ENCODE measurements at places on chromosomes 2 and 18.

- no peak for DNase-seq
Observed at GRCh38 chr2:176500901-176501300, 231.7 kb downstream of the MTX2 start.

GRCh38 chr2:196372276-196372809 lies 201.0 kb upstream of the STK17B start:
- no peak for DNase-seq

GRCh38 chr18:8365528-8365927 lies 243.7 kb upstream of the RAB12 start:
- no peak for DNase-seq

- no peak for DNase-seq
Observed at GRCh38 chr2:48566592-48567310, 36.8 kb downstream of the STON1 start.

- DNase-seq: no peak
Observed at GRCh38 chr18:13254971-13255927, 36.7 kb downstream of the LDLRAD4 start.

DNA sequence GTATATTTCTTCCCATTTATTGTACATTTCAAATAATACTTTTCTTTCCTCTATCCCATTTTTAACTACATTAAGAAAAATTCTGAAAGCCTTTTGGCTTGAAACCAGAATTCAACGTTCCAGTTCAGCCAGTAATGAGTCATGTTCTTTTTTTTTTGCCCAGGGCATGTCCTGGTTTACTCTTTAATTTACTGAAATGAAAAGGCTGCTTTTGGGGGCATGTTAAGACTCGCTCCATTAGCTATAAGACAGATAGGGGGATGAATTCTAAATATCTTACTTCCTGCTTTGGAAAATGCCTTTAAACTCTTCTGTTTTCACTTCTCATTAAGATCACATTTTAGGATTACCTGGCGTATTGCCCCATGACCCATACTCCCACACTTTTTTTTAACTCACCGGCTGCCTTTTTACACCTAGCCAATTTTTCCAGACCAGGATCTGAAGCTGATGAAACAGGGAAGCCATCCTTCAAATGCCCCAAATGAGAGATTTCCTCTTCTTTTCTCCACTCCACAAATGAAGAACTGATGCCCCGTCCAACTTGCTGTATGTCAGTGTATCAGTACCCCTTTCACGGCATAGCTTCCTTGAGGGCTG lies 585 bp downstream of the ABCA12 start:
- no peak for DNase-seq

DNA sequence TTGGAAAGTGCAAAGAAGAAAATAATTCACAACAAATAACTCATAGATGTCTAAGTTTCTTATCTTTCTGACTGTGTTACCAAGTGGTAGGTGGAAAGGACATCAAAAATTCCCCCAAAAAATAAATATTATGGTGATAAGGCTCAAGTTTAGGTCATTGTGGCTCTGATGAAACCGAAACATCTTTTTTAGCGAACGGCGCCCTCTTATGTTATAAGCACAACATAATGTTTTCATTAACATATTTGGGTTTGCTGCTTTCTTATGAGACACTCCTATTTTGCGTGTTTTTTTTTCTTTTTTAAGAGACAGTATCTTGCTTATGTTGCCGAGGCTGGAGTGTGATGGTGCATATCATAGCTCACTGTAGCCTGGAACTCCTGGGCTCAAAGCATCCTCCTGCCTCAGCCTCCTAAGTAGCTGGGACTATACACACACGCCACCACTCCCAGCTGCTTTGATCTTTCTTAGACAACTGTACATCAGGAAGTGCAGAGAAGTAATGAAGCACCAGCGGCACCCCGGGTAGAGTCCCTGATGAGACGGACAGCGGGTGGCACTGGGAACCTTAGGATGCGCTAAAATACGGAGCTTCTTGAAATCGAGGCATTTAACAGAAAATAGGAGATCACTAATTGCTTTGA lies 38.5 kb upstream of the SLC35G4 start:
- no peak for DNase-seq

DNA sequence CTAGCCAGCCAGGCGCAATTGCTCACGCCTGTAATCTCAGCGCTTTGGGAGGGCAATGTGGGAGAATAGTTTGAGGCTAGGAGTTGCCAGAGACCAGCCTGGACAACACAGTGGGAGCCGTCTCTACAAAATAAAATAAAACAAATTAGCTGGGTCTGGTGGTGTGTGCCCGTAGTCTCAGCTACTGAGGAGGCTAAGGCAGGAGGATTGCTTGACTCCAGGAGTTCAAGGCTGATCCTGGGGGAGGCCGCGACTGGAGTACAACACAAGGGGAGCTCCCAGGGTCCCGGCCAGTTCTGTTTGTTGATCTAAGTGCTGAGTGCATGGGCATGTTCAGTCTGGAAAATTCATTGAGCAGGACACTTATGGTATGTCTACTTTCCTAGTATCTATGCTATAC lies 2.6 kb downstream of the ST3GAL5 start:
- DNase-seq: no peak

DNA sequence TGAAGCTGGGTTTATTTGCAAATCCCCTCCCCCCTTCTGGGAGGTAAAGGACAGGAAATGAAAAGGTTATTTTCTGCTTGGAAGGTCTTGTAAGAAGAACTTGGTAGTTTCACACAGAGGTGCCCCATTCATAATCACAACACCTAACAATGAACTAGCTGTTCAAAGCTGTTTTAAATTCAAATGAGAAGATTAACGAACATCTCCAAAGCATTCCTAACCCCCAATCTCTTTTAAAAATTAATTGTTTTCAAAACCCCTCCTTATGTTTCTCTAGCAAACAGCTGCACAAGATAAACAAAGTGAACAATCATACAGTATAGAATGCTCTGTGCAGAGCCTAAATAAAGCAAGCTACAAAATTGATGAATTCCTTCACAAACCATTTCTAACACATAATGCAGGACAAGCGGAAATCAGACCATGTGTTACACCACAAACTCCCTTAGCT lies 271.4 kb downstream of the SATB2 start:
- no peak for DNase-seq

DNA sequence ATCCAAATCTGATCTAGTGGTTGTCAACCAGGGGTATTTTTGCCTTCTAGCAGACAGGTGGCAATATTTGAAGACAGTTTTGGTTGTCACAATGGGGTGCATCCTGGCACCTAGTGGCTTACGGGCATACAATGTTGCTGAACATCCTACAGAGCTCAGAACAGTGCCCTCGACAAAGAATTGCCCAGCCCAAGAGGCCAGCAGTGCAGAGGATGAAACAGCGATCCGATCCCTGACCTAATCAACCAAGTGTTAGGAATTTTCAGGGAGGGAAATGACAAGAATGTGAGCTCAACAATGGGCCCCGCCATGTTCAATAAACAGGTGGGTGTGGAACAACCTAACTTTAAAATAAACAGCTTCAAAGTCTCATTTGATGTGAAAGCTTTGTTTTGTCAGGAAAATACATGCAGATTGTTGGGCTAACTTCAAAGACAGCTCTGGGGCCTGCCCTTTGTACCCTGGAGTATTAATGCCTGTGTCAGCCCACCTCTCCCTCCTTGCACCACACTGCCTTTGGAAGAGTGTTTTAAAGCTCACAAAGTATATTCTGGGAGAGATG lies 22.5 kb upstream of the SCYGR5 start:
- DNase-seq: no peak

GRCh38 chr2:70936165-70936978 lies 672 bp downstream of the ATP6V1B1 start:
- DNase-seq: no peak

- no peak for DNase-seq
Observed at GRCh38 chr18:53906681-53907080, 317.8 kb downstream of the MBD2 start.

Measured in stimulated activated CD8-positive, alpha-beta memory T cell treated with anti-CD3 and anti-CD28 coated beads, Interleukin-4, amount 100 ng/mL, for 4 hours (primary cell).